ENCODE measurements at places on chromosomes 1 and 21.

DNA sequence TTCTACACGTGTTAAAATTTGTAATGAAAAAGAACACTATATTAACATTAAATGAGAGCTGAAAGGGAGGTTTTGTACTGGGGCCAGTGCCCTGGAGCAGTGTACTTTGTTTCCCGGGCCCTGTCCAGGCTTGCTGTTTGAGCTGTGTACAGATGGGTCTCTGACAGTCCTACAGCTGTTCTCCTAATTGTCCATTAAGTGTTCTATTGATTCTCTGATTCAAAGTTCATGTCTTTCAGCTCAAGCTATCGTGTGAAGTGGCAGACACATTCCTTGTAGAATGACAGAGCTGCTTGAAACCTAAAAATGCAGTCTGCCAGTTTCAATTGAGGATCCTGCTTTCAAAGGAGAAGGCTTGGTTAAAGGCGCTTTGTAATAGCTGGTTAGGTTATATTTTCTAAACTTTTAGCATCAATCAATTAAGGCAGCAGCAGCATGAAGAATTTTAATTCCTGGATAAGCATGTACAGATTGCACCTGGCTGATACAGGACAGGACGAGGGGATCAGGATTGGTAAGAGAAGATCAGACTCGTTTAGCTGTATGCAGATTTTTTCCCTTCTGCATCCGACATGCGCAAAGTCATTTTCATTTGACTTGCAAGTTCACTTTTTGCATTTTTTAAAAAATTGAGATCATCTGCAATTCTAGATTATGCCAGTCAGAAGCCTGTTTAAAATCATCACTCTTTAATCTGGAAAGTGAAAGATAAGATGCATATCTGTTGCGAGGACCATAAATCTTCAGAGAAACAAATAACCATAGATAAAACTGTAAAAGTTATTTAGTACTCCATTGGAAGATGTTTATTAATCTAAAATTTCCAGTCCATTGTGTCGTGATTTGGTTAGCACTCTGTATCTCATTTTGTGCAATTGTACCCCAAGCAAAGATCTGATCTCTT lies 98.5 kb downstream of the ATG4C start:
- DNase-seq = no peak

DNA sequence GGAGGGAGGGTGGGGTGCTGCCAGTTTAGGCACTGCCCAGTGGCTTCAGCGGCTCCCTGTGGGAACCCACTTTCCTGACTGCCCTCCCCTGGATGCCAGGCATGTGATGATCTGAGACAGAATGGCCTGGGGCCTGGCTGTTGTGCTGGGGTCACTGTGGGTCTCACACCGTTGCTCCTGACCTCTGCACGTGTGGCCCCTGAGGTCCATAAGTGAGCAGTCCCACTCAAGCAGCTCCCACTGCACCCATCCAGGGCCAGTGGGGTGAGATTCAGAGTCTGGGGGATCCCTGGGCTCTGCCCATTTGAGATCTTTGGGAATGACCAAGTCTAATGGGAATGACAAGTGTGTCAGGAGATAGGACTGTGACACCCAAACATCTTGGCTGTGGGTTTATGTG lies 18.0 kb downstream of the PODN start:
- no peak for DNase-seq

DNA sequence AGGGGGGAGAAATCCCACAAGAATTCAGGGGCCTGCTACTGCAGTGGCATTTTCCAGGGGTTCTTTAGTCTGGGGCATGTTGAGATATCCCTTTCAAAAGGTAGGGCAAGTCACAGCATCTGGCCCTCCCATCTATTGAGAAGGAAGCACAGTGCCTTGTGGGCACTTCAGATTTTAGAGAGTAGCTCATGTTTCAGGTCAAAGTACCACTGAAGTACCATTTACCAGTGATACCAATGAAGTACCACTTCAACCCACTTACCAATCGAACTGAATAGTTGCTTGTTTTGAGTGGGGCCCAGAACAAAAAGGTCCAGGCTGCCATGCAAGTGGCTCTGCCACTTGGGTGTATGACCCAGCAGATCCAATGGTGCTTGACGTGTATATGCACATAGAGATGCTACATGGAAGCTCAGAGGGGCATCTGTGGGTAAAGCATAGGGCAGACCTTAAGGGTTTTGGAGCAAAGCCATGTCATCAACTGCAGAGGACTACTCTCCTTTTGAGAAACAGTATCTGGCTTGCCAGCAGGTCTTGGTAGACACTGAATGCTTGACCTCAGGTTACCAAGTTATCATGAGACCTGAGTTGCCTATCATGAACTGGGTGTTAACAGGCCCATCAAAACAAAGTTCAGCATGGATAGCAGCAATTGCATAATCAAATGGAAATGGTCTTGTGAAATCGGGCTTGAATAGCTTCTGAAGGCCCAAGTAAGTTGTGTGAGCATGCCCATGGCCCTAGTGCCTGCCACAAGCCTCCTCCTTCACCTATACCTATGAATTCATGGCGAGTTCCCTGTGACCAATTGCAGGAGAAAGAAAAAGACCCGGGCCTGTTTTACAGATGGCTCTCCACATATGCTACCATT lies 23.5 kb downstream of the PLA2G2D start:
- no peak for DNase-seq

DNA sequence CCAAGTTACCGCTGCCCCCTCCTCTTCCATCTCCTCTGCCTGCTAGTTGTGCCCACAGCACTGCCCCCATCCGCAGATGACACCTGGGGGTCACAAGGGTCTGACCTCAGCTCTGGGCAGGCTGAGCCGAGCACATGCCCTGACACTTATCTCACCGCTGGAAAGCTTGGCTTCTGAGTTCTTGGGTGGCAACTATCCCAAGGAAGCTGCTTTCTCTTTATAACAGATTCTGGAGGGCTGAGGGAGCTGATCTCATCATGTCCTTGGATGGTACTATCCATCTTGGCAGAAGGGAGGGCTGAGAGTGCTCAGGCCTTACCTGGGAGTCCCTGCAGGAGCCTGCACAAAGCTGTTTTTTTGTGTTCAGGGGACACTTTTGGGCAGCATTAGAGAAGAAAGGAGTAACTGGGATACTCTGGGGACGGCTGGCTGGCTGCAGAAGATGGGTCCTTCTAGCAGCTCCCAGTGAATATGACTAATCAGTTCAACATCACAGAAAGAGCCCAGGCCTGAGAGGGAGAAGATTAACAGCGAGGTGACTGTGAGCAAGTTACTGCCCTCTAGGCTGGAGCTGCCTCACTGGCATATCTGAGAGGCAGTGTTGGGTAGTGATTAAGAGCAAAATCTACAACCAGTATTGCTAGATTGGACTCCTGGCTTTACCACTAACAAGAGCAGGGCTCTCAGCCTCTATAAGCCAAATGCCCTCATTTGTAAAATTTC lies 71.6 kb downstream of the PLXNA2 start:
- DNase-seq = no peak

GRCh38 chr1:155504207-155504606 lies 58.4 kb downstream of the ASH1L start:
- DNase-seq = no peak

DNA sequence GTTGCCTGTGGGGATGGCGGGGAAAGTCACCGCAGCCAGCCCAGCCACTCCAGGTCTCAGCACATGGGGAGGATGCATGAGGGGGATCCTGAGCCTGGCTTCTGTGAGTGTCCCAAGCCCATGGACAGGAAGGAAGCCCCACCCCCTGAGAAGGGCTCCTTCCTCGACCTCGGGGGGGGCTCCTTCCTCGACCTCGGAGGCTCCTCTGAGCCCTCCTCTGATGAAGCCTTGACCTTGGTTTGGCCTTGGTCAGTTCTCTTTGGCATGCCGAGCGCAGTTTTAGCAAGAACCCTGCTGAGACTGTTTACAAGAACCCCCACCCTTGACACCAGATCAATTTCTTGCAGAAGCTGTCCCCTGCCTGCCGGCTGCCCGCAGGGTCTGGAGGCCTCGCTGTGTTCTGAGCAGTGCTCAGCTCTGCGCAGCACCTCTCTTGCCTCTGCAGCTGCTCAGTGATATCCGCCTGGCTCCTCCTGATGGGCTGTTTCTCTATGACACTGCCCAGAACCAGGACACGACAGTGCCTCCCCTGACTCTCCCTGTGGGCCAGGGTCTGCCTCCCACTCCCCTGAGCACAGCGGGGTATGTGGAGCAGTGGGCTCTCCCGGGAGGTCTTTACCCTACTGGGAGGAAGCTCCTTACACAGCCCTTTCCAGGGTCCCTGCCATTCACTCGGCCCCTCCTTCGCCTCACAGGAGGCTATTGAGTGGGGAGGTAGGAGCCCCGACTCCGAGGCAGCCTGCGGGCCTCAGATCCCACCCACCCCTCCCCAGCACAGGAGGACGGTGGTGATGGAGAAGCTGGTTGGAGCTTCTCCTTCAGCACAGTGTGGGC lies 15.4 kb downstream of the ACTRT2 start:
- no peak for DNase-seq

- DNase-seq = no peak
These were observed 74.9 kb downstream of the PIK3CD start for GRCh38 chr1:9726406-9726805.

DNA sequence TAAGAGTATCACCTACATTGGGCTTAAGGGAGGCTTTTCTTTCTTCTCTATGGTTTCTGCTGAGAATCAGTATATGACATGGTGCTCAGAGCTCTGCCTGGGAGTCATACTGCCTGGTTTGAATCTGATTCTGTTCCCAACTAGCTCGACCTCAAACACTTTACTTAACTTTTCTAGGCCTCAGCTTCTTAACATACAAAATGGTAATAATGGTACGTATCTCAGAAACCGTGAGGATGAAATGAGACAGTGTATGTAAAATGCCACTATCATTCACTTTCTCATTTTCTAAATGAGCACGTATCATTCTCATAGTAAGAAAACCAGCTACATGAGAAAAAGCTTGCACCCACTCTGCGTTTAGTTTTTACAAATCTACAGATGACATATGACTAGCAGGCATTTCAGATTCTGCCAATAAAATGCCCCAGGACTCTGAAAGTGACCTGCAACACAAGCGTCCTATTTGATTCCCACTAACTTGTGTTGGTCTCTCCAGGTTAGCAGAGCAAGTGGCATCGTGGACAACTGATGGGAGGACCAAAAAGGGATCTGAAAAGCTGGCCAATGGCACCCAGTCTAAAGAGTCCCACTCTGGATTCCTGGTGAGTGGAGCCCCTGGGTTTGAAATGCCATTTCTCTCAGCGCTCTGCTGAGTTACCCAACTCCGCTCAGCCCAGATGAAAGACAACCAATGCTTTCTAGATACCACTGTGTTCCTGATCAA lies 6.1 kb downstream of the CTNNBIP1 start:
- no peak for DNase-seq

- no peak for DNase-seq
These were observed 513.0 kb downstream of the PTPRC start for GRCh38 chr1:199151634-199152425.

DNA sequence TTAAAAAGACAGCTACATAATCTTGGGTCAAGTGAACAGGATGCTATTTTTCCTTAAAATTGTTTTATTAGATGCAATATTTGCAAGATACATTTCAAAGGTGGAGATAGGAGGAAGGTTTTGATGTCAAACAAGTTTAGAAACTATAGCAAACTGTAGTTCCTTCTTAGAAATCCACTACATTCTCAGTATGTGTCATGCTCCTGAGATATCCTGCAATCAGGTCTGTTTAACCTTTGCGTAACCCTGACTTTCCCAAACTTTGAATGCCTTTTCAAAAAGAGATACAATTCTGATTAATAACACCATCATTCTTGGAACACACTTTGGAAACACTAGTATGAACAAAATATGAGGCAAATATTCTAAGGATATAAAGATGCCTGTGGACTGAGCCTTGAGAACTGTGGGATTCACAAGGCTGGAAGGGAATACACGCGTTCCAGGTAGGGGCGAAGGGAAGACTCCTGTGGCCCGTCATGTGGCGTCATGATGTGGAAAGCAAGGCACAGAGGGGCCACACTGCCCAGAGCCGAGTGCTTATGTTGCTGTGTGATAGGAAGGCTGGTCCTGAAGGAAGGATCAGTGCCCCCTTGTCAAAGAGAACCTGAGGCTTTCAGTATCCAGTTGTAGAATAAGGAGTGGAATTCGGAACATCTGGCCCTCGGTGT lies 19.6 kb upstream of the TARBP1 start:
- no peak for DNase-seq

DNA sequence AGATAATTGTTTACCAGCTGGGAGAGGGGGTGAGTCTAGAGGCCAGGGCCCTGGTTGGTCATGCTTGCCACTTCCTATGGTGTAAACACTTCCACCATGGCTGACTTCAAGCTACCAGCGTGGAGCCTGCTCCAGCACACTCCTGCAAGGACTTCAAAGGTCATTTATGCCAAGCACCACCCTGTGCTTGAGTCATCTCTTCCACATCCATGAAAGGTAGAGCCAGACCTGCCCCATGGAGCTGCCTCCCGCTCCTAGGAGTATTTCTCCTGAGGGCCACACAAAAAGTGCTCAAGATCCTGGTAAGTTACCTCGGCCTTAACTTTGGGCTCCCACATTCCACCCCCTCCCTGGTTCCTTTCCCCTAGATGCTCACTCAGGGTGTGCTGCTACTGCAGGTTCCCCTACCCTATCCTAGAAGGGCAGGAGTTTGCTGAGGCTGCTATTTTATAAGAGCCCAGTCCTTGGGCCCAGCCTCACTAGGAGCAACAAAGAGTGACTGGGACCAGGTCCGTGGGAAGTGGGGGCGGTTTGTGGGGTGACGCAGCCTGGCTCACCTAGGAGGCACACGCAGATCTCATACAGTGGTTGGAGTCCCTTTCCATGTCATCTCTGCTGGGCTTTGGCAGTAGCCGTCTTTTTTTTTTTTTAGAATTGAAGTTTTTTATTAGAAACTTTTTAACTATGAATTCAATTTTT lies 2.4 kb downstream of the RAB7B start:
- no peak for DNase-seq

DNA sequence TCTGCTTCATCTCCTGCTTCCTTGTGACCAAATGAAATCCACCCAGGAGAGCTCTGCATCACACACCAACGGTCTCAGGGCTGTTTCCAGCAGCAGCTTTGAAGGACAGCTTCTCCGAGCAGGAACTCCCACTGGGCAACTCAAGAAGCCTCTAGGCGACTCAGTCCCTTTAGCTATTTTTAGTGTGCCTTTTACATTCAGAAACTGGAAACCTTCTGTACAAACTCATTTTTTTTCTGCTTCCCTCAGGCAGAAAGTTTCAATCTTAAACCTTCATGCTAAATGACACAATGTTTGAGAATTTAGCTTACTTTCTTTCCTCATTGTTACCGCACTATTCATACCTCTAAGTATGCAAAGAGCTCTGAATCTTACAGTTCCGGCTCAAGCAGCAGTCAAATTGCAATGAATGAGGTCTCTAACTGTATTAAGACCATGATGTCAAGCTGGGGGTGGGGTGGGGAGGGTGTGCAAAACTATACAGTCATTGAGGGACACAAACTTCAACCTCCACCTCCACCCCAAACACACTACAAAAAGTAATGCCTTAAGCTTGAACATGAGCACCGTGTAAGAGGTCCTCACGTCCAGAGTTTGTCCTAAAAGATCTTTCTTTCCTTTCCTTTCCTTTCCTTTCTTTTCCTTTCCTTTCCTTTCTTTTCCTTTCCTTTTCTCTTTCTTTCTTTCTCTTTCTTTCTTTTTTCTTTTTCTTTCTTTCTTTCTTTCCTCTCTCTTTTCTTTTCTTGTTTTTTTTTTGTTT lies 16.4 kb upstream of the TARBP1 start:
- no peak for DNase-seq

- DNase-seq = no peak
These were observed 30.5 kb downstream of the EPHB2 start for GRCh38 chr1:22741118-22741517.
